ENCODE measurements at places on chromosomes 2 and 18.

GRCh38 chr18:48676346-48676745, 137.5 kb downstream of the CTIF start:
- no peak for DNase-seq

GRCh38 chr18:57794951-57795728, 8.0 kb downstream of the ATP8B1 start:
- no peak for DNase-seq

DNA sequence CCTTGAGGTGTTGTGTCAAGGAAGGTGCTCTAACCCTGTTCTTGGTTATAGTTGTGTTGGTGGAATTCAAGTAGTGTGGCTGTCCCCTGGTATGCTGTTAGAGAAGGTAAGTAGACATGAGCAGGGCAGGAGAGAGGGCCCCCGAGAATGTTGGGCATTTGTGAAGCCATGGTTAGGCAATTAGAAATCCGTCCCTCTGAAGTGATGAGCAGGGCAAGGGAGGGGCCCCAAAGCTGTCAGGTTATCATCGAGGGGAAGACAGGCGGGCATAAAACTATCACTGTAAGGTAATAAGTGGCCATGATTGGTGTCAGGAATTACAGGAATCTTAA, 5.2 kb downstream of the XRCC5 start:
- DNase-seq = no peak

DNA sequence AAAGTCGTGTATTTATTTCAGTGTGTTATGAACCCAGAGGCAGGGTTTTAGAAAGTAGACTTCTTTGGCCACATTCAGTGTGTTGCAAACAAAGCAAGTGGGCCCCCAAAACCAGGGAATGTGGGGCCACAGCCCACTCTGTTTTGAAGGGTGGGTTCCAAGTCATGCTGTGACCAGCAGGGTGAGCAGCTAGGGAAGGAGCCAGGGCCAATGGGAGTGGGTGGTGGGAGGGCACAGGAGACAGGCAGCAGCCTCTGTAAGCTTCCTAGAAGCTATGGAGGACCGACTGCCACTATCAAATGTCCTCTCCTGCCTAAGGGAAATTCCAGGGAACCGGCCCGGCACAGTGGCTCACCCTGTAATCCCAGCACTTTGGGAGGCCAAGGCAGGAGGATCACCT, 50.4 kb upstream of the LYPD1 start:
- DNase-seq = no peak

DNA sequence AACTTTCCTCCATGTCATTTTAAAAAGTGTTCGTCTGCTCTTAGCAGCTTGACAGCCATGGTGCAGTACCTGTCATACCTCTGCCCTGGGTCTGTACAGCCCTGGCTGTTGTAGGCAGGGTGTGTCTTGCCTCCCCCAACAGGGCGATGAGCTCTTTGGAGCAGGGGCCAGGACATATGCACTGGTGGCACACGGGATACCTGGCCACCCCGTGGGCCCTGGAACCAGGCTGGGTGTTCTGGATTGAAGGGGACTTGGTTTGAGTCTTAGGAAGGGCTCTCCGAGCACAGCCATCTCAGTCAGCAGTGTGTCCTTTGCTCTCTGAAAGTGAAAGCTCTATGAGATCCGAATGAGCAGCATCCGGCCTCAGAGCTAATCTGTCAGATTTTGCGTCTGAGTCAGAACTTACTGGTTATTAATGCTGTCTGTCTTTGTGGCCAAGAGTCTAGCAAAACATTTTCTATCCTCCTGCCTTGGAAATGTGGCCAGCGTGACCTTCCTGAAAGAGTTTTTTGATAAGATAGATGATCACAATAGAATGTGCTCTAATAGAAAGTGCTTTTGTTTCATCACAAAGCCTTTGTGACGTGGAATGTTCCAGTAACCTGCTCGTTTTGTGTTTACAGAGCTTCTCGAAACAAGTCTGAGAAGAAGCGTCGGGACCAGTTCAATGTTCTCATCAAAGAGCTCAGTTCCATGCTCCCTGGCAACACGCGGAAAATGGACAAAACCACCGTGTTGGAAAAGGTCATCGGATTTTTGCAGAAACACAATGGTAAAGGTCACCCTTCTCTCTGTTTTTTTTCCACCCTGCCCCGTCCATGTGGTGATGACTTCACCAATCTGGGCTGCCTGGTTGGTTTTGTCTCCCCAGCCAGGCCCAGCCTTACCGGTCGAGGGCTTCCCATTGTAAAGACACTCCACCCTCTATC, 77.3 kb upstream of the RPL31 start:
- DNase-seq = no peak

DNA sequence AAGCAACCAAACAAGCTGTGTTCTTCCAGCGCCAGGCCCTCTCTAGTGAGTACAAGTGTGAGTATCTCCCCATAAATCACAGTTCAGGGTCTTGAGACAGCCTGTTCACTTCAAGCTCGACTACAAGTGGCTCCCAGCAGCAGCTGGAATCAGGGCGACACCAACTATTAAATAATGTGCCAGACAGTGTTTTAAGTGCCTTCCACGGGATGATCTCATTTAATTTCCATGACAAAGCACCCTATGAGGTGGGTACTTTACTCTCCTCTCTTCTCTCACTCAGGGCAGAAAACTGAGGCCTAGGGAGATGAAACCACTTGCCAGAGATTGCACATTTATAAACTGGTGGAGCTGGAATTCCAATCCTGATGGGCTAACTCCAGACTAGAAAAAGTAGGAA, 2.6 kb upstream of the FAM136A start:
- DNase-seq = no peak

DNA sequence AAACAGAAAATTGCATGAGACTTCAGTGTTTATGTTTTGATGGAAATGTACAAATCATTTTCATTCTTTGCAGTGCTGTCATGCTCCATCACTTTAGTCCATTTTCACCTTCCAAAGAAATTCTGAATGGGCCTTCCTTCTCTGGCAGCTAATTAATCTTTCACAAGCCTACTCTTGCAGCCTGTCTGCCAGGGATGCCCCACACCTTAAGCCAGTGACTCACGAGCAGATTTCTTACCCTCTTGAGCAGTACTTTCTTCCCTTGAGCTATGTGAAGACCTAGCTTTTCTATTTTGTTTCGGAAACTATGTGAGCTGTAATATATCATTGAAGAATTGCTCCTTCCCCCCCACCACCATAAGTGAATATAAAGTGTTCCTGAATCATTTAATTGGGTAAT, 404.3 kb upstream of the VWC2L start:
- DNase-seq = no peak

DNA sequence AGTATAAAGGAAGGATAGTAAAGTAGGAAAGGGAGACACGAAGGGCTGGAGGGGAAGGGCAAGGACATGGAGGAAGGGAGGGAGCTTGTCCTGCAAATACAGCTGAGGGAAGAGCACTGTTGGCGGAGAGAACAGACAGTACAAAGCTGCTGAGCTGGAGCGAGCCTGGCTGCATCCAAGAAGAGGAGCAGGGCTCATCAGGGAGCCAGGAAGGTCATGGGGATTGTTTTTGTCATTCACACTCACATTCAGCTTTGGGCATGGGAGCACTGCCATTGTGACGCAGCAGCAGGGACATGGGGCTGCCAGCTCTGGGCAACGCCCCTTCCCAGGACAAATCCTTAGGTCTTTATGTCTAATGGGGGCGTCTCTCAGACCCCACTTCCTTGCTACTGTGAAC, 125.1 kb downstream of the COPS8 start:
- DNase-seq = no peak

GRCh38 chr2:112776113-112776512, 8.2 kb downstream of the IL1A start:
- DNase-seq = no peak

GRCh38 chr2:49780949-49781348, 626.6 kb upstream of the FSHR start:
- DNase-seq = no peak

- no peak for DNase-seq
Observed at GRCh38 chr2:31243053-31243452, 9.1 kb downstream of the EHD3 start.

- no peak for DNase-seq
Observed at GRCh38 chr18:63848159-63848558, 39.3 kb upstream of the SERPINB2 start.

DNA sequence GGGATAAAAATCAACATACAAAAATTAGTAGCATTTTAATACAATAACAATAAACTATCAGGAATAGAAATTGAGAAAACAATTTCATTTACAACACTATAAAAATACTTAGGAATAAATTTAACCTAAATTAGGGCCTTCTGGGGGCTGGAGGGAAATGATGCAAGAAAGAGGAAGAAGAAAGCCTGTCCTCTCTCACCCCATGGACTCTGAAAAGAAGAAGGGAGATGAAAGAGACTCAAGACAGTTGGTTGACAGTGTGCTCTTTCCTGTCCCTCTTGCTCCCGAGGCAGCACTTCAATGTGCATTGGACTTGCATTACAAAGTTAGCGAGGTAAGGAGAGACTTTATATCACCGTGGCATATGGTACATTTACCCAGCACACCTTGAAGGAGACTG, 88.5 kb downstream of the VAPA start:
- DNase-seq = no peak

GRCh38 chr2:16003152-16003551, 62.8 kb downstream of the MYCN start:
- DNase-seq = no peak

DNA sequence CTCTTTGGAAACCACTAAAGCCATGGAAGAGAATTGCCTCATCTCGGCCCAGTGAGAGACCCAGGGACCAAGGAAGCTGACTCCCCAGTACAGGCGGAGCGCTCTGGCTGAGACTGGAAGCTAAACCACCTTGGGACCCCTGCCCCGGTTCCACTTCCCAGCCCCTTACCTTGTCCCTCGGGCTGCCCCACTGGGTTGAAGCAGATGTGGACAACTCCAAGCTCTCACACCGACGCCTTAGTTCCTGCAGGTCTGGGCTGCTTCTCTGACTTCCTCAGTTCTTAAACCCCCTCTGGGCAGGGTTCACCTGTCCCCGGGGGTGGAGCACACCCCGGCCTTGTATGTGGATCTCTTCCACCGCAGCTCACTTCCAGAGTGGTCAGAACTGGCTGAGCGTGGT, 266.2 kb downstream of the PHLPP1 start:
- DNase-seq = no peak

DNA sequence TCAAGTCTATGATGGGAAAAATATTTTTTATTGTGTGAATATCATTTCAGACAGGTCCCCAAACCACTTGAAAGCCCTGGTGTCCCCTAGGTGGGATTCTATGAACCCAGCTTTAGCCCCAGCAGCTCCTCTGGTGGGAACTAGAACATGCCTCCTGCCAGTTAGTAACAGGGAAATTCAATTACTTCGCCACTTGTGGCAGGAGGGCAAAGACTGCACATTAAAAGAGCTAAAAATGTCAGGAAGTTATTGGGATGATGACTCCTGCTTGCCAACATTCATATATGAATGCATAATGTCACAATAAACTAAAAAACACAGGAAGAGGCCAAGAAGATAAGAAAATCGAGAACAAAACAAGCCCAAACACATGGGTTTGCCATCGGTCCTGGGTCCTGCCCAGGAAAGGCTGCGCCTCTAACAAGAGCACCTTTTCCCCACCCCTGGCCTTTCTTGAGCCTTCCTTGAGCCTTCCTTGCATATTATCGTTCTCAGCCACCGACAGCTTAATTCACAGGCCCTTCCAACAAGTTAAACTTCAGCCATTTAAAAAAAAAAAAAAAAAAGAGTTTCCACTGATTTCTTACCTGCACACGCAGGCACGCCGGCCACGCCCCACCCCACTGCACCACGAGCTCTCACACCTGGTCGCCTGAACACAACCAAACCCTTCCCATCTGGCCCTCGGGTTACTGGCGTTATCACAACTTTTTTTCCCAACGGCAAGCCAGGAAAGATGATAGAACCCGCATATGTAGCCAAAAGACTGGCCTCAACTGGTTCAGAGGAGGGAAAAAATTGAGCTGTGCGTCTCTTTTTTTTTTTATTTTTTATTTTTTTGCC, 23.4 kb downstream of the BCL11A start:
- DNase-seq = no peak

GRCh38 chr18:25647404-25647803, 295.4 kb upstream of the ZNF521 start:
- DNase-seq = no peak

GRCh38 chr2:168552450-168552856, 96.4 kb downstream of the CERS6 start:
- no peak for DNase-seq

- no peak for DNase-seq
Observed at GRCh38 chr2:232809349-232810124, 33.2 kb upstream of the KCNJ13 start.

DNA sequence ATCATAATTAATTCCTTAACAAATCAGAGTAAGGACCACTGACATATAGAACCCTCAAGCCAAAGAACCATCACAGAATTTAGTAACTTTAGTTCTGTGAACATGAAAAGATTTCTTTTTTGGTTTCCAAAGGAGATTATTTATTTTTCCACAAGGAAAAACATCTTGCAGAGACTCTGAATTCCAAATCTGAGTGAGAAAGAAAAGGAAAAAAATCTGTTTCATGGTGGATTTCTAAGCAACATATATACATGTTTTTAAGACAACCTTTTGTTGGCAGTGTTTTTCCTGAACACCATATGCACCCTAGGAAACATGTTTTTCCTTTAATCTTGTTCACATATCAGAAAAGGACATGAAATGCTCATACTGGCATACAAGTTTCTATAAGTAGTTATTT, 149.8 kb downstream of the AGPS start:
- DNase-seq = no peak

DNA sequence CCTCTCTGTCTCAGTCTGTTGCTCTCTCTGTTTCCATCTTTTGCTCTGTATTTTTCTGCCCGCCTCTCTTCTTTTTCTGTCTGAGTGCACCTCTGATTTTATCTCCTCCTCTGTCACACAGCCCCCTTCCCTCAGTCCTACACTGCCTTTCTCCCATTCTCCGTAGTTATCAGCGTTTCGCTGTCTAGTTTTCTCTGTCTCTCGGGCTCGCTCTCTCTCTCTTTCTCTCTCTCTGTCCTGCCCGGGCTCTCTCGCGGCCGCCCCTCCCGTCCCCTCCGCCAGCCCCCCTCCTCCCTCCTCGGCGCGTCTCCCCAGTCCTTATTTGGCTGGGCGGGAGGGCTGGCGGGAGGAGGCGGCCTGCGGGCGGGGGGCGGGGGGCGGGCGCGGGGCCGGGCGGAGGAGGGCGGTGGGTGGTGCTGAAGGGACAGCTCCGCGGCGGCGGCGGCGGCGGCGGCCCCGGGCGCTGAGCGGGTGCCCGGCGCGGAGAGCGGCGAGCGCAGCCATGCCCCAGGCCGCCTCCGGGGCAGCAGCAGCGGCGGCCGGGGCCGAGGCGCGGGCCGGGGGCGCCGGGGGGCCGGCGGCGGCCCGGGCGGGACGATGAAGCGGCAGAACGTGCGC, at the start of gene KCNK3:
KCNK3 (plus strand) TSS at position 444 of the 618 bp plus-strand sequence; CDS start at position 598, 154 bp downstream.
- no peak for DNase-seq

DNA sequence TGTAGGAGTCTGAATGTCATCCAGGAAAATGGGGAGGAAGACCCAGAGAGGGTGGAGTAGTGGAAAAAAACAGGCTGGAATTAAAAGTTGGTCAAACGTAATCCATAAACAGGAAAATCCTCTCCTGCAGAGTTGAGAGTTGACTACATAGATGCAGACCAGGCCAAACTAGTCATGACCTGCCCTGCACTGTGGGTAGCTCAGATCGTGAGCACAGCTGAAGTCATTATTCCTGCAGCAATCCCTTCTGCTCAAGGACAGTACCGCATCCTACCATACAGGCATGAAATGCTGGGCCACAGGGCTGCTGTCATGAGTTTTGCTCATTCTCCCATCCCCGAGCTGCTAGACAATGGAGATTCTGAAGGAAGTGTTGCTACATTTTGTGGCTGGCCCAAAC, 352.2 kb downstream of the EN1 start:
- no peak for DNase-seq

Measured in CD4-positive, alpha-beta T cell treated with Interleukin-15 for 1 hour (primary cell).